ENCODE measurements at places on chromosomes 6 and 20.

DNA sequence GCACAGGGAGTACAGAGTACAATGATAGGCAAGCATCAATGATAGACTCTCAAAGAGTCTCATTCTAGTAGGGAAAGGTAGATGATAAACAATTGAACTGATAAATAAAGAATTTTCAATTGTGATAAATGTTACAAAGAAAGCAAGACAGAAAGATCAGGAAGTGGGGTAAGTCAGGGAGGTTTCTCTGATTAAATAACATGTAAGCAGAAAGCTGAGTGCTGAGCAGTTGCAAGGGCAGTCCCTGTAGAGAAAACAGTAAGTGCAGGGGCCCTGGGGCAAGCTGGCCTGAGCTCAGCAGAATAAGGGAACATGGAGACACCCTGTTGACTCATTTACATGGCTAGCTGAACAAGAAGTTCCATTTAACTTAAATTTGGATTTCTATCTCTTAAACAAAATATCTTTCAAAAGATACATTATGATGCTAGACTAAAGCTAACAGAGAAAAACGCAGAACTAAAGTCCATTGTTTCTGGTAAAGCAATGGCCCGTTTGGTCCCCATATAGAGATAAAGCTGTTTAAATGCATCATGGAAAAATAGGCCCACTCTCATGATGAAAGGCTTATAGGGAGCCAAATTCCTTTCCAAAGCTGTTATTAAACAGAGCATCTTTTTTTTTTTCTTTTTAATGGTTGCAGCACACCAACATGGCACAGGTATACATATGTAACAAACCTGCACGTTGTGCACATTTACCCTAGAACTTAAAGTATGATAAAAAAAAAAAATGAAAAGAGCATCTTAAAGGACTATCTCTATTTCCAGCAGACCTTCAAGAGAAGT lies 5.3 kb upstream of the TNFAIP3 start:
- no peak for DNase-seq

DNA sequence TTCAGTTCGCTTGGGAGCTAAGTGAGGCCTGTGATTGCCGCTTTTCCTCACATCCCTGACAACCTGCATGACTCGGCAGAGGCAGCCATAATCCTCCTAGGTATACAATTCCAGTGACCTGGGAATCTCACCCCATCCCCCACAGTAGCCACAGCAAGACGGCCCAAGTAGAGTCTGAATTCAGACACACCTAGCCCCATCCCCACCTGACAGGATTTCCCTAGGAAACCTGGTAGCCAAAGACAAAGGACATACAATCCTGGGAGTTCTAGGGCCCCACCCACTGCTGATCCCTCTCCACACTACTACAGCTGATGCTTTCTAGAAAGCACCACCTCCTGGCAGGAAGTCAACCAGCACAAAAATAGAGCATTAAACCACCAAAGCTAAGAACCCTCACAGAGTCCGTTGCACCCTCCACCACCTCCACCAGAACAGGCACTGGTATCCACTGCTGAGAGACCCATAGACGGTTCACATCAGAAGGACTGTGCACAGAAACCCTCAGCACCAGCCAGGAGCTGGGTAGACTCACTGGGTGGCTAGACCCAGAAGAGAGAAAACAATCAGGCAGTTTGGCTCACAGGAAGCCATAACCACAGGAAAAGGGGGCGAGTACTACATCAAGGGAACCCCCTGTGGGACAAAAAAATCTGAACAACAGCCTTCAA lies 17.9 kb upstream of the RUNX2 start:
- no peak for DNase-seq

GRCh38 chr20:33568868-33569801 lies 79.2 kb downstream of the CBFA2T2 start:
- DNase-seq = no peak

DNA sequence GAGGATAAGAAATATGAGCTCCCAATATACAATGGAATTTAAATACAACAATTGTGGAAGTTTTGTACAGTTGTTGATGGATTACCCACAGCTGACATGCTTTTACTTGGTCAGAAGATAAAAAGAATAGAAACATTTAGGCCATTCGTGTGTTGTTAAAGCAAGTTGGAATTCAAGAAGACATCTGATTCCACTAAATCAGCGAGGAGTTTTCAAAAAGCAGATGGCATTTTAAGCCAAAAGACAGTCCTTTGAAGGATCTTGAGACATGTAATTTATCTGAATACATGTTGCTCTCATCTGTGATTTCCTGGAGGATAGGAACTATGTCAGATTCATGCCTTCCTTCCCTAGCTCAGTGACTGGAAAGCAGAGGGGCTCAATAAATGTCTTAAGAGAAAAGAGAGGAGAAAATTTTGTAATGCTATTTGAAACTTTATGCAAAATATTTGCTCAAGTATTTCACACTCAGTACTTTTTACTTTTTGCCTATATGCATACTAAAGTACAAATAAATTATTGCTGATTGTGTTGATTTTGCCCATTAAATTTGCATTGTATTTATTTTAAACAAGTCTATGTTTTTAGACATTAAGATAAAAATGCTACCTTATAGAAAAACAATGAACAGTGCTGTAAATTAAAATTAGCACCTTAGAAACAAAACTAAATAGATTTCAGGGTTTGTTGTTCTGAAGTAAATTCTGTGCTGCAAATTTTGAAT lies 733.8 kb upstream of the FLRT3 start:
- DNase-seq = no peak

GRCh38 chr20:57429580-57430200 lies 38.5 kb downstream of the RBM38 start:
- DNase-seq = no peak

DNA sequence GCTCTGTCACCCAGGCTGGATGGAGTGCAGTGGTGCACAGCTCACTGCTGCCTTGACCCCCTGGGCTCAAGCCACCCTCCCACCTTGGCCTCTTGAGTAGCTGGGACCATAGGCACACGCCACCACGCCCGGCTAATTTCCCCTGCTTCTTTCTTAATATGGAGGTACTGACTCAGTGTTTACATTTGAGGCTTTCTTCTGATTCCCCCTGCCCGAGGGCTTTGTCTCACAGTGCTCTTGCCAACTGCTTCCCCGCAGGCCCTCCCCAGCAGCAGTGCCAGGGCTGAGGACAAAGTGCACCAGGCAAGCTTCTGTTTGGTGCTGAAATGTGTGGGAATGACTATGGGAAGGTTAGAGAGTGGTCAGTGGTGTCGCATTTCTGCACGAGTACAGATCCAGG lies 34.8 kb downstream of the NR2E1 start:
- DNase-seq = no peak

- DNase-seq = no peak
These were observed at the start of gene JPH2 for GRCh38 chr20:44187054-44187771. Gene JPH2, minus strand, starts transcription at chr20:44187188. Its CDS starts 483 bp downstream, at chr20:44186705.

GRCh38 chr6:152605941-152606340 lies 31.2 kb downstream of the SYNE1 start:
- DNase-seq = no peak

DNA sequence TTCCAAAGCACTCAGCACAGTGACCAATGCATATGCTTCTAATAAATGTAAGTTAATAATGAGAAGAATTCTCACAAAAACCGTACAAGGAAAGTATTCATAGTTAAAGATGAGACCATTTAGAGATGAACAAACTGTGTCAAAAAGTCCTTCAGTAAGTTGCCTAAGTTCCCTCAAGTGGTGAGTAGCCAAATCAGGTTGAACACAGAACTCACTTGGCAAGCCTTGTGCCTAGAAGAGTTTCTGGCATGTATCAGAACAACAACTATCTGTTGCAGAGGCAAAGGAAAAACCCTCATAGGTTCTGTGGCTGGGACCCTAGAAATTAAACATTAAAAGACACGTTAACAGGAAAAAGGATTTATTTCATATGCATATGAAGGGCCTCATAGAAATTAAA lies 129.6 kb upstream of the DOK5 start:
- DNase-seq = no peak

GRCh38 chr20:38725931-38726803 lies 1.9 kb downstream of the SLC32A1 start:
- no peak for DNase-seq

DNA sequence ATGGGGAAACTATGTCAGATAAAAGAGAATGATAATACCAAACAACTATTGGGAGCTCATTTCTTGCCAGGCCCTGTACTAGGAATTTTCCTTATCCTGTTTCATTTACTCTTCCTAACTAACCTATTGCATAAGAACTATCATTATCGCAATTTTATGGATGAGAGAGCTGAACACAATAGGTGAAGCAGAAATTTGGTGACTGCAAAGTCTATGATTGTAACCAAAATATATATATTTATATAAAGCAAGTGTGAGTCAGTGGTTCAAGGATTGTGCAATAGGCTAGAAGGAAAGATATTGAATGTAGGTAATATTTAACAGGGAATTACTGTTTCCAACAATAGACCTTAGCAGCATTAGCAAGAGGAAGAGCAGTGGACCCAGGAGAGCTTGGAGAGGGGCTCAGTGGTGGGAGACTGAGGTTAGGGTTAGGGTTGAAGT lies 181.1 kb upstream of the TENT5A start:
- no peak for DNase-seq

DNA sequence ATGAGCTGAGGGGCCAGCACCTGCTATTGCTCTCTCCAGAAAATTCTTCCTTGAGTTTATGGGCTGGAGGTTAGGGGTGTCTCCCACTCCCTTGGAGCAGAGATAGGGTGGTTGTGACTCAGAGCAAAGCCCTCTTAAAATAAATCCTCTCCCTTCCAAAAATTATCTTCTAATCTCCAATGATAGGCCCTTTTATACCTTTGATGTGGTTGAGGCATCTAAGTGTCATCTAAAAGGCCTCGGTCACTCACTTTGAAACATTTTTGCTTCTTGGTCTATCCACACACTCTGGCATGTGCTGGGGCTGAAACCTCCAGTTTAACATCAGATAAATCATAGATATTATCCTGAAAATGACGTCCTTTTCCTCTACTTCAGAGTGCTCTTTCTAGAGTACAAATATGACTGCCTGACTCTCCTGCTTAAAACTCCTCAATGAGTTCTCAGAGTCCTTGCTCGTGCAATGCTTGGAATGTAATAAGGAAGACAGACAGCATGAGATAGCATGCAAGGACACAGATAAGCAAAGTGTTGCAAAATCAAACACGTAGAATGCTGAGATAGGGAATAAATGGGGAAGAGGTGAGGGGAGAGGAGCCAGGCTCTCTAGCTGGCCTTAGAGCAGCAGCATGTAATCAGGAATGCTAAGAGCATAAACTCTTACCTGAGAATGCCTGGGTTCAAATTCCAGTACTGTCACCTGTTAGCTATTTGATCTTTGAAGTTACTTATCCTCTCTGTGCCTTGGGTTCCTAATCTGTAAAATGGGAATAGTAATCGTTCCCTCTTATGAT lies 374.1 kb upstream of the CITED2 start:
- no peak for DNase-seq

DNA sequence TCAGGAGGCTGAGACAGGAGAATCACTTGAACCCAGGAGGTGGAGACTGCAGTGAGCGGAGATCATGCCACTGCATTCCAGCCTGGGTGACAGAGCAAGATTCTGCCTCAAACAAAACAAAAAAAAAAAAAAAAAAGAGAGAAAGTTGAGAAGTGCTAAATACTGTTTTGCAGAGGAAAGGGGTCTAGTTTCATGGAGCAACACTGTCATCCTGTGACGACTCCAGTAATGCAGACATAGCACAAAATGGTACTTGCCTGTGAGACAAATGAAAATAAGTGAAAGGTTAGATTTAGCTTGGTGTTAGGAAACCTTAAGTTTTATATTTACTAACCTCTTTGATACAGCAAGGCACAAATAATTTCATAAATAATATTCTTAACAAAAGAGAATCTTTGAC lies 29.7 kb downstream of the CEP162 start:
- no peak for DNase-seq

DNA sequence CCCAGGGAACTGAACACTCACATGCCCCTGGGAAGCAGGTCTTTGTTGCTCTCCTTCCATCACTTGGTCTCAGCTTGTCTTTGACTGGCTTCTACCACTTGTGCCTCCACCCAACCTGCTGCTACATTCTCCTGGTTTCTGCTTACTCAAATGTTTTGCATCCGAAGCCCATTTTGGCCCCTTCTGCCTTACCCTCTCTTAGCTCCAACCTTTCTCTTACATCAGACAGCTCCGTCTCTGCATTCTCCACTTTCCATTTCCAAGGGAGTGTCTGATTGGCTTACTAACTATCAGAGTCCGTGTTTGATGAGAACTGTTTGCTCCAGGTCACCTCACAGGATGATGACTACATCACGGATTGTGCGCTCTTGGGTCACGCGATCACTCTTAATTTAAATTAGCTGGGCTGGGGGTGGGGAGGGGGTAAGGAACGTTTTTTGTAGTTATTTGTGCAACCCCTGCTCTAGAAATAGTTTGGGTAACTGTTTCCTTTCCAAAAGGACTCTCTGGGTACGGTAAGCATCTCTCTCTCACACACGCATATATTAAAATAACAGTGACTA lies 844 bp upstream of the ABRACL start:
- DNase-seq = no peak

GRCh38 chr6:129543981-129544380 lies 166.0 kb downstream of the ARHGAP18 start:
- no peak for DNase-seq

- DNase-seq = no peak
These were observed 261.9 kb downstream of the CDH26 start for GRCh38 chr20:60219984-60220562.

DNA sequence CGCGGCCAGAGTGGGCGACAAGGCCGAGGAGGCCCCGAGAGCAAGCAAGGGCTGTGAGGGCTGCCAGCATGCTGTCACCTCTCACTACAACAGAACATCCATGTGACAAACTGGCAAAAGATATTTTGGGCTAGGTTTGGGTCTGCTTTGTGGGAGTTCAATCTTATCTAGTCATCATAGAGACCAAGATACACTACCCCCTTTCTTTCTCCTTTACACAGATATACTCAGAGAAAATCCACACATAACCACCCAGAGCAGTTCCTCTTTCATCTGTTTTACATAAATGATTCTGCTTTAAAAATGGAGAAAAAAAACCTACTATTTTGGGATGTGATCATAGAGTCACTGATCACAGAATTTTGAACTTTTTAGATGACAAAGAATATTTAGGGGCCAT lies 16.8 kb downstream of the SOX4 start:
- DNase-seq = no peak

DNA sequence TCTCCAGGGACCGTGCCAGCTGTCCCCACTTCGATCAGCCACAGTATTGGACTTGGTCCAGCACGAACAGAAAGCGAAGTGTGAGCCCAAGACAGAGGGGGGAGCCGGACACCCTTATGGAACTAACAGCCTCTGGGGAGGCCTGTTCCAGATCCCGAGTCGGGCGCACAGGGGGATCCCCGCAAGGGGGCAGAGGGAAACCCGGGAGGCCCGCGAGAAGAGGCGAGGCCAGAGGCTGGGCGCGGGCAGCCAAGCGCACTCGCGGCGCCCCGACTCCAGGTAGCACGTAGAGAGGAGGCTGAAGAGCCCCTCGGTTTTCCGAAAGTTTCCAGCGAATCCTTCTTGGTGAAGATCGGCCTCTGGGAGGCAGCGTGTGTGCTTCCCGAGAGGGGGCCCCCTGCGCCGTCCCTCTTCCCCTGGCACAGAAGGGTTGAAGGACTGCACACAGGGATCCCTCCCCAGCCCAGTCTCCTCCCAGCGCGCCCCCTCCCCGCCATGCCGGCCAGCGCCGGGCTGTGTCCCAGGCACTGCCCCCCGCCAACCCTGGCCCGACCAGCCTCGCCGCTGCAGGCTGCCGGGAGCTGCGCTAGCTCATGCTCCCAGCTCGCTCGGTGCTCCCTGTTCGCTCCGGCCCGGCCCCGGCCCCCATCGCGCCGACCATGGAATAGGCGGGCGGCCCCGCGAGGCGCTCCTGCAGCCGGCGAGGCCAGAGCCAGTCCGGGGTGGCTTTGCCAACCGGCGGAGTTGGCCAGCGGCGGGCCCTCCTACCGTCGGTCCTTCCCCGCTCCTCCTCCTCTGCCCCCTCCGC lies 577 bp upstream of the SLC24A3 start:
- DNase-seq = no peak

GRCh38 chr20:50731930-50732690 lies 730 bp downstream of the PARD6B start:
- no peak for DNase-seq
